ENCODE measurements at places on chromosomes 7 and 10.
A peak's percentile ranks its signal among the peaks of the same experiment; 100 is the strongest.

GRCh38 chr10:34666008-34666704 is 148.9 kb downstream of the PARD3 start:
- no peak for DNase-seq

- DNase-seq: no peak
Observed at GRCh38 chr10:103145860-103146466, 47.1 kb downstream of the NT5C2 start.

- peak; percentile 77 for DNase-seq
Observed at GRCh38 chr7:74093671-74094223, 10.1 kb downstream of the LIMK1 start.

DNA sequence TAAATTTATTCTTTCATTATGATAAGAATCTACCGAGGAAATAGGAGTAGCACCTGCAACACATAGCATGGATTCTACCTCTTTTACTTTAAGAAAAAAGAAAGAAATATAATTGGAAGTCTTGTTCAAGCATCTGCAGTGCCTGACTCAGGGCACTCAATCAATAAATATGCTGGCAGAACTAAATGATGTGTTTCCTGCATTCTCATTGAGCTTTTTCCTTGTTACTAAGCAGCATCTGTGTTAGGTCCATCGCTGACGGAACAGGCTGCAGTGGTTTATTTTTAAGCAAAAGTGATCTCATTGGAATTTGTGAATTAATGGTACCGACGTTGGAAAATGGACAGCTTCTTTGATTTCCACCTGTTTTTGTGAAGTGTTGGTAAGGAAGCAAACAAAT is 417.5 kb downstream of the DPP6 start:
- no peak for DNase-seq

GRCh38 chr10:57786850-57787750 is 480.6 kb downstream of the IPMK start:
- no peak for DNase-seq

DNA sequence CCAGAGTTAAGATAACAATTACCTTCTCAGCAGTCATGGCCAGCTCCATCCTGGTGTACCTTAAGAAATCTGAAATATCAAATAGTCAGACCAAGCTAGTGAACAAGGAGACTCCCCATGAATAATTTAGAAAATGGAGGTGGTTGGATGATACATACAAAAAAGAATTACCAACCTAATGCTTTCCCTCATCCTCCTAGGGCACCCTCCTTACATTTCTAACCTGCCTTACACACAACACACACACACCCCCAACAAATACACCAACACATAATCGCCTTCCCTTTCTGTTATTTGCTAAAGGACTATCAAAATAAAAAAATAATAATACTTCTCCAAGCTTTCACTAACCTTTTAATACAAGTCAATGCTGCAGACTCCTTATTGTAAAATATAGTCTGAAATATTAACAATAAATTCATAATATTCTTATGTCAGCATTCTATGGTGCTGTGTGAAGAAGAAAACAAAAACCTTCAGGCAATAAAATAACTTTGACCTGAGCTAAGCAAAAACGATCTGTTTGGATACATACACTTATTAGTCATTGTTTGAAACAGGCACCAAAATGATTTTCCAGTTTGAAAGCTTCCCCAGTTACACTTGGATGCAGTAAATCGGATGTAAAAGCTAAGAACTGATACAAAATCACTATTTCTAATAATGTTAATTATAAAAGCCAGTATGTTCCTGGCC is 3.4 kb downstream of the TWIST1 start:
- DNase-seq: no peak

GRCh38 chr7:73907554-73908122 is 46.7 kb downstream of the TMEM270 start:
- DNase-seq: no peak

DNA sequence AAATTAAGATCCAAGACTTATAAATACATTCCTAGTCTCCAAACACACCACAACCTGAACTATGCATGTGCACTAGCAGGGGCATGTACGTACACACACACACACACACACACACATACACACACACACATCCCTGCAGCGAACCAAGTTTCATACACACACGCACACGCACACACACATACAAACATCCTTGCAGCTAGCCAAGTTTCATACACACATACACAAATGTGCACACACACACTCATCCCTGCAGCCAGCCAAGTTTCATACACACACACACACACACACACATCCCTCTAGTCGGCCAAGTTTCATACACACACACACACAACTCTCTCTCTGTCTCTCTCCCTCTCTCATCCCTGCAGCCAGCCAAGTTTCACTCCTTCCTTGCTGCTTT is 82.7 kb upstream of the WIPF3 start:
- DNase-seq: no peak

DNA sequence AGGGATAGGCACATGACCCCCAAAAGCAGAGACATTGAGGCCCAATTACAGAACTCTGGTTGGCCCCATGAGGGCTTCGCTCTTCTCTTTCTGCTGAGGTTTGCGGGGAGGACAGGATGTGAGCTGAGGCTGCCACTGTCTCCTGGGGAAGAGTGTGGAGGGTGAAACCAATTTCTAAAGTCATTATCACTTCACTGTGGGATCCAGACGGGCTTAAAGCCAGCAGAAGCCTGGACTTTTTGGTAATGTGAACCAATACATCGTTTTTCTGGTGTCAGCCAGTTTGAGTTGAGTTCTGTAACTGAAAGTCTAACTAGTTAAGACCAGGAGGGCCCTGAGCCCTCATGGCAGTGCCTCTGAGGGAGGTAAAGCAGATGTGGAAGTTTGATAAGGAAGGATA is 163.0 kb downstream of the MYOF start:
- no peak for DNase-seq

DNA sequence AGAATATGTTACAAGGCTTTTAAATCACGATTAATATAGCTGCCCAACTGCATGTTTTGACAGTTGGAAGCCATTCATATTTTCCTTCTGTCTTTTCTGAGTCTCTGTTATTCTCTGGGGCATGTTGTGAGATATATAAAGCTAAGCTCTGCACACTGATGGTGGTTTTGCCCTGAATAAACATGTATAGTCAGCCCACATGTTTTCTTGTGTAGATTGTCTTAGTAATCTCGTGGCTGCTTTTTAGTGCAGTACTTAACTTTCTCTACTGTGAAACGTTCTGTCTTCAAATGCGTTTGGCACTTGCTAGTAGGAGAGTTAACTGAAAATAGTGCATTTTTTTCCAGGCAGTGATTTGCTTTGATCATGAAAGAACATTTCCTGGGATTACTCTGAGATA is 268.5 kb downstream of the DNAJB9 start:
- no peak for DNase-seq

GRCh38 chr10:23015021-23015707 is 80.2 kb upstream of the MSRB2 start:
- no peak for DNase-seq

DNA sequence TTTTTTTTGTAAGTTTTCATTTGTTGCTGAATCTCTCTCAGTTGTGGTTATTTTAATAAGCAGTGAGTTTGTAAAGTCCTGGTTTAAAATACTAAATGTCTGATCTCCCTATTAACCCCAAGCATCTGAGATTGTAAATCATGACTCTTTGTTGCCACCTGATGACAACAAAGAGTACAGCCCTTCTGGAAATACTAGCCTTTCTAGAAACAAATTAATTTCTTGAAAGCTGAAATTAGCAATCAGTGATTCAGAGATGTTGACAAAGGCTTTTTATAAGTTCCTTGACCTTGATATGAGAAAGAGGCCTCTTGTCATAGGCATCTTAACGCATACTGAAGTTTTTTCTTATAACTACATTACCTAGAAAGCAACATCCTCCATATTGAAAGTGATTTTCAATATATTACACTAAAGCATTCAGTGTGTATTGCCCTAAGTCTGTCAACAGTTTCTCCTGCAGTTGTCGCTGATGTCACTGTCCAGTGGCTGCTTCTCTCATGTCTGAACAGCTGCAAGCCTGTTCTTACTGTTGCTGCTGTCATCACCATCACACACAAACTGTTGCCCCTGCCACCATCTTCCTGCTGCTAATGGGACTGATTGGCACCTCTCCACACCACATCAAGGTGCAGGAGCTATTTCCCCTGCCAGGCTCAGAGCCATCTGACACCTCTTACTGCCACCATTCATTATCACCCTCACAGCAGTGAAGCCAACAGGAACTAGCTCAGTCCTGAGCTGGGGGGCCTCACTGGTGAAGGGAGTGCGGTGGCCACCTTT is 95.1 kb upstream of the LRGUK start:
- DNase-seq: no peak

- no peak for DNase-seq
Observed at GRCh38 chr10:9709849-9710248, 1307.8 kb upstream of the CELF2 start.

GRCh38 chr7:48887500-48887899 is 36.8 kb upstream of the CDC14C start:
- no peak for DNase-seq

DNA sequence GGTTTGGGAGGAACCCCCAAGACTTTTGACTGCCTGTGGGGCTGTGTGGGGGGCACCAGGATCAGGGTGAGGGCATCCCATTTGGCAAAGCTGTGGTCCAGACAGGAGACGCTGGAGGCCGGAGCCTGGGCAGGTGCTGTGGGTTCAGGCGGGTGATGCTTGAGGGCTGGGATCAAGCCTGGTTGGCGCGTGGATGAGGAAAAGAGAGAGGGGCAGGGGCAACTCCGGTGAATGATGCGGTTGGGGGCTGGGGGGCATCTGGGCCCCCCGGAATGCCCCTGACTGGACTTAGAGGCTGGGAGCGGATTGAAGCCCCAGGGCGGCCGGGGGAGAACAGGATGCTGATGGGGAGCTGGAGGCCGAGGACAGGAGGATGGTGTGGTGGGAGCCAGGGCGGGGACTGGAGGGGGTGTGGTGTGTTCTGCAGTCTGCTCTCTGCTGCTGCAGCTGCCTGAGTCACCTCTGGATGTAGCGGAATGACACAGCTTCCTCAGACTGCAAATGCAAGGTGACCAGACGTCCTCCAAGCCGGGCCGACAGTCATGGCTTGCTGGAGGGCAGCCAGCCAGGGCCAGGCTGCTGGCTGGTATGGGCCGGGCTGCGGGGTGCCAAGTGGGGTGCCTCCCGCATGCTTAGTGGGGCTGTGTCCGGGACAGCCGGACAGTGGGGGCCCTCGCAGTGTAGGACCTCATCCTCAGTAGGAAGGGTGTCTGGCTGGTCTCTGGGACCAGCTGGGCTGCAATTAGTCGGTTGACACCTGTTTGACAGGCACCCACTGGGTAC is 3.2 kb downstream of the MAFK start:
- DNase-seq: no peak

GRCh38 chr7:9978106-9979064 is 995.3 kb upstream of the PHF14 start:
- DNase-seq: no peak

GRCh38 chr10:70333268-70333667 is 49.2 kb downstream of the LRRC20 start:
- DNase-seq: no peak

DNA sequence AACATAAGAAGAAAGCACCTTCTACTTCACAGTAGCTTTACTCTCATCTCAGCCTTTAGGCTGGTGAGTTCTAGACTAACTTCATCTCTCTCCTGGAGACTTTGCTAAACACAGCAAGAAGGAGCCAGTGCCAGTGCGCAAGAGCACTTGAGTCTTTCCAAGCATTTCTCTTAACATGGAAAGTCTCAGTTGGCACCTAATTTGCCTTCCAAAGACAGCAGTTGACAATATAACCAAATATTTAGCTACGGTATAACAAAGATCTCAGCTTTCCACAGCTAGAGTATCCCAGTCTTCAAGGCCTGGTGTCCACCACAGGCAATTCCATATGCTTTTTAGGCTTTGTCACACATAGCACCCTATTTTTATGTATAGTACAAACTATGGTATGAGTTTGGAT is 1204.9 kb downstream of the CNTNAP2 start:
- DNase-seq: no peak

GRCh38 chr7:24907311-24907886 is 72.6 kb downstream of the OSBPL3 start:
- no peak for DNase-seq

GRCh38 chr7:123637203-123637602 is 18.5 kb upstream of the LMOD2 start:
- DNase-seq: no peak

DNA sequence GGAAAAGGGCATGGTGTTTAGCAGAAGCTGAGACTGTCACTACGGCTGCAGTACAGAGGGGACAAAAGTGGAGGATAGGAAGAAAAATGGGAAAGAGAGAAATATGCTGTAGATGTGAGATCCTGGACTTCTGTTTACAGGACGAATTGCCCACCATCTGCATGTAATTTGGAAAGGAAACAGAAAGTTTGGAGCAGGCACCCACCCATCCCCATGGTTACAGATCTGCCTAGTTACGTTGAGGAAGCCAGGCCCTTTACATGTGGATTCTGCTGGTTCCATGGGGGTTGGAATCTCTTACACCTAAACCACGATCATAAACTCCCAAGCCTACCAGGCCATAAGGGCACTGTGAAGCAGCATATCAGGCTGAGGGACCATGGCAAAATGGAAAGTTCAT is 84.3 kb downstream of the WDFY4 start:
- DNase-seq: no peak

- no peak for DNase-seq
Observed at GRCh38 chr7:74178632-74179031, 4.5 kb downstream of the EIF4H start.

DNA sequence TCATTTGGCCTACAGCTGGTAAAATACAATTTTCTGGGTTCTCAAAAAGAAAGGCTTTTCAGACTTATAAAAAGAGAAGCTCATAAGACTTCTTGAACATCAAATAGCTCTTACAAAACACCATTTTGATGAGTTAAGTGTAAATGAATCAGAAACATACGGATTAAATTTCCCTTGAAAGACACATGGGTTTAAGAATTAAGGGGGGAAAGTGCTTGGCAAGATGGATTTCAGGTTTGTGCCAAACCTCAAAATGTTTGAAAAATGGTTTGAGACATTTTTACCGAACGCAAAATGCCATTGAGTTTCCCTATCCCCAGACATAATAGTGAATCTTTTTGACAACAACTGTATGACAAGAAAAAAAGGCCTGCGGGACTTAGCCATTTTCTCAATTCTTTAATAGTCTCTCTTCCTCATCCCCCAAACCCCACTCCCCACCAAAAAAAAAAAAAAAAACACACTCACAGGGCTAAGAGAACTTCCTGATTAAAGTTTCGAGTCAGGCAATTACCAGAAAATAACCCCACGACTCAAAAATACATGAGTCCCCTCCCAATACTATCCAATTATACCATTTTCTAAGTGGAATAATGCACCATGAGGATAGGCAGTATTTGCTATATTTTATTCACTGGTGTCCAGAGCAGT is 260.1 kb downstream of the TRIL start:
- DNase-seq: no peak

GRCh38 chr10:28677888-28678686 is 766 bp downstream of the BAMBI start:
- DNase-seq: peak; percentile 52

Measured in activated naive CD8-positive, alpha-beta T cell treated with anti-CD3 and anti-CD28 coated beads, Interleukin-2, amount 10 ng/mL, durations not matched to agents 7 days and 5 days (primary cell).